T-cell (primary cell): ENCODE measurements at places on chromosomes 2 and 18.
A peak's percentile ranks its signal among the peaks of the same experiment; 100 is the strongest.

GRCh38 chr2:234243871-234244565 is 193.5 kb downstream of the SPP2 start:
- H3K4me3 ChIP-seq, result no peak overlapping the region
- DNase-seq, result no peak
- H3K27ac ChIP-seq, result peak overlapping the region; percentile 57
- no peaks in the 10 kb centered on the region for H3K36me3 ChIP-seq
- H3K27me3 ChIP-seq, result no peaks in the 10 kb centered on the region
- peaks cover 3% of the 10 kb centered on the region for H3K4me1 ChIP-seq

DNA sequence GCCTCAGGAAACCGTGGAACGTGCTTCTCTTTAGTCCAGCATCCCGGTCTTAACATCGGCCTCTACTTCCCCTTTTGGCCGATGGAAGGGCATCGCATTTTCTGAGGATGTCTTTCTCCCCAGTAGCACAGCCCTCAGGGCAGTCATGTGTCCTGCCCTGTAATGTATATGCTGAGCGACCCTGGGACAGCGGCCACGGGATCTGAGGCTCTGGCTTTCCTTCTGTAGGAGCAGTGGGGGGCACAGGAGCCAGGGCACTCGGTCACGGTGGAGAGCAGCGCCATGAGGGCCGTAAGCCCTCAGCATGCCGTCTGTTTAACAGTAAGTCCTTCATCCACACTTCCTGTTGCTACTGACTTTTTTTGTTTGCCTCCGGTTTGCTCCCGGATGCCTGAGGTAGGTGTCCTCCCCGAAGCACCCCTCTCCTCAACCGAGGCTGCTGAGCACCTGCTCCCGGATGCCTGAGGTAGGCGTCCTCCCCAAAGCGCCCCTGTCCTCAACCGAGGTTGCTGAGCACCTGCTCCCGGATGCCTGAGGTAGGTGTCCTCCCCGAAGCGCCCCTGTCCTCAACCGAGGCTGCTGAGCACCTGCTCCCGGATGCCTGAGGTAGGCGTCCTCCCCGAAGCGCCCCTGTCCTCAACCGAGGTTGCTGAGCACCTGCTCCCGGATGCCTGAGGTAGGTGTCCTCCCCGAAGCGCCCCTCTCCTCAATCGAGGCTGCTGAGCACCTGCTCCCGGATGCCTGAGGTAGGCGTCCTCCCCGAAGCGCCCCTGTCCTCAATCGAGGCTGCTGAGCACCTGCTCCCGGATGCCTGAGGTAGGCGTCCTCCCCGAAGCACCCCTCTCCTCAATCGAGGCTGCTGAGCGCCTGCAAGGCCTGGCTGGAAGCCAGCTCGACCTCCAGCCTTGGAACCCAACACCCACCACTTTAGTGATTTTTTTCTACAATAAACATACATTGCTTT is 169.3 kb downstream of the HDAC4 start:
- no peaks in the 10 kb centered on the region for H3K27me3 ChIP-seq
- H3K27ac ChIP-seq, result peak overlapping the region; percentile 70
- no peak for DNase-seq
- H3K36me3 ChIP-seq, result peaks cover 19% of the 10 kb centered on the region
- H3K4me1 ChIP-seq, result peaks cover 73% of the 10 kb centered on the region
- peak overlapping the region; percentile 27 for H3K4me3 ChIP-seq

DNA sequence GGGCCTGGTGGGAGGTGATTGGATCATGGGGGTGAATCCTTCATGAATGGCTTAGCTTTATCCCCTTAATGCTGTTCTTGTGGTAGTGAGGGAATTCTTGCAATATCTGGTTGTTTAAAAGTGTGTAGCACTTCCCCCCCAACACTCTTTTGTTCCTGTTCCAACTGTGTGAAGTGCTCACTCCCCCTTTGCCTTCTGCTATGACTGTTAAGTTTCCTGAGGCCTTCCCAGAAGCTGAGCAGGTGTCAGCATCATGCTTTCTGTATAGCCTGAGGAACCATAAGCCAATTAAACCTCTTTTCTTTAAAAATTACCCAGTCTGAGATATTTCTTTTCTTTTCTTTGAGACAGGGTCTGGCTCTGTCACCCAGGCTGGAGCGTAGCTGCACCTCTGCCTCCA is 139.4 kb downstream of the RNF152 start:
- H3K36me3 ChIP-seq, result no peaks in the 10 kb centered on the region
- no peaks in the 10 kb centered on the region for H3K4me1 ChIP-seq
- H3K4me3 ChIP-seq, result no peak overlapping the region

DNA sequence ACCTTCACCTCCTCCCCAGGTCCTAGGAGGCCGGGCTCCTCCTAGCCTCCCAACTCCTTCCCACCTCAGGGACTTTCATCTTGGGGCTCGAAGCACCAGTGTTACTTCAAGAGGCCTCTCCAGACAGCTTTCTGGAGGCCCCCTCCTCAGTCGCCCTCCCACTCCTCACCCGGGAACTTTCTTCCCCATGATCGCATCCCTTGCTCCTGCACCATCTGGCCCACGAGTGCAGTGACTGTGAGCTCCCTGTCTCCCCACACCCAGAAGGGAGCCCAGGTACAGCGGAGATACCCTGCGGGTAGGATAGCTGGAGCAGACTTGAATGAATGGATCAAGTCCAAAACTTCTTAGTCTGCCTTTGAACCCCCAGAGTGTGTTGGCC is 6.1 kb downstream of the ERFE start:
- peaks cover 6% of the 10 kb centered on the region for H3K4me1 ChIP-seq
- DNase-seq, result no peak
- no peaks in the 10 kb centered on the region for H3K27me3 ChIP-seq
- no peak overlapping the region for H3K4me3 ChIP-seq

DNA sequence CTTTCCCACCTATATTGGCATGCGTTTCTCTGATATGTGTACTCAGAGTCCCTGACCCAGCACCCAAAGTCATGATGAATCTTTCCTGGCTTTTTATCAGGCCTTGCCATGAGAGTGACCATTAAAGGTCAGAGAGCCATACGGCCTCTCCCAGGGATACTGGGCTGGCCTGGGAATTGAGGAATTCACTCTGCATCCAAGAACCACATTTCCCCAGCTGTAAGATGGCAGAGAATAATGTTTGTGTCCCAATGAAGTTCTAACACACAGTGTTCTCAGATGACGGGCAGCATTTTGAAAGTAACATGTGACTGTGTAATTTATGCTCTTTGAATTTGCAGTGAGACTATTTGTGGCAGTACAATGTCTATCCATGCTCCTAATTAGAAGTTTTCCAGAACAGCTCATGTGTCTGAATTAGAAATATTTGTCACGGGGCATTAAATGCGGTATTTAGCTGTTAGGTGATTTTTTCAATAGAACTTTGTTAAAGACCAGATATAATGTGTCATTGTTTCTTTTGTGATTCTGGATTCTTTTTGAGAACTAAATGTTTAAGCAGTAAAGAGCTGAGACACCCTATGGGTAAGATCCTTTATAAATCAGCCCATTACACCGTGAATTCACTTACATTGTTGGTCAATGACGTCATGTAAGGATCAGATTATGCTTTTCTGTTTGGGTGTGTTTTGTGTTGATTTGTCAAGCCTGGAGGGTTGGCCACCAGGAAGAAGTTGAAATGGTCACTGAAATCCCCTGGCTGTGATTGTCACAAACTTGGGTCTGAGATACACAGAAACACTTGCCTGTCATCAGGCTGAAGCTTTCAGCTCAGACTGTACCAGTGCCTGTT is 7.3 kb upstream of the SLC3A1 start:
- H3K27ac ChIP-seq, result no peak overlapping the region
- H3K4me3 ChIP-seq, result no peak overlapping the region
- no peaks in the 10 kb centered on the region for H3K4me1 ChIP-seq
- no peaks in the 10 kb centered on the region for H3K36me3 ChIP-seq
- no peaks in the 10 kb centered on the region for H3K27me3 ChIP-seq

DNA sequence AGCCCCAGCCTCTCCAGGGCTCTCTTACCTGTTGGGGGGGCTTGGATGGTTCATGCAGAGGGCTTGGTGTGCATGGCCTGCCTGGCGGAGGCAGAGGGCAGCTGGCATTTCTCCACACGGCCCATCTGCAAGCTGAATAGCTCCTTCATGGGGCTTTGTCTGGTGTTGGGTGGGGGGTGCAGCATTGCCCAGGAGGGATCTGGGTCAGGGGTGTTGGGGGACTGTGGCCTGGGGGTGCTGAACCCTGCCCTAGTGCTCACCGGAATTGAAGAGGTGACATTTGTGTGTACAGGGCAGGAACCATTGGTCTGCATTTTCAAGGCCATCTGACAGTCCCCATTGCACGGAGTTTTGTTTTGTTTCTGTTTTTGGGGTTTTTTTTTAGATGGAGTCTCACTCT is 58.8 kb upstream of the HAAO start:
- H3K4me1 ChIP-seq, result no peaks in the 10 kb centered on the region
- no peak for DNase-seq
- H3K27ac ChIP-seq, result no peak overlapping the region
- no peak overlapping the region for H3K4me3 ChIP-seq
- H3K27me3 ChIP-seq, result no peaks in the 10 kb centered on the region

DNA sequence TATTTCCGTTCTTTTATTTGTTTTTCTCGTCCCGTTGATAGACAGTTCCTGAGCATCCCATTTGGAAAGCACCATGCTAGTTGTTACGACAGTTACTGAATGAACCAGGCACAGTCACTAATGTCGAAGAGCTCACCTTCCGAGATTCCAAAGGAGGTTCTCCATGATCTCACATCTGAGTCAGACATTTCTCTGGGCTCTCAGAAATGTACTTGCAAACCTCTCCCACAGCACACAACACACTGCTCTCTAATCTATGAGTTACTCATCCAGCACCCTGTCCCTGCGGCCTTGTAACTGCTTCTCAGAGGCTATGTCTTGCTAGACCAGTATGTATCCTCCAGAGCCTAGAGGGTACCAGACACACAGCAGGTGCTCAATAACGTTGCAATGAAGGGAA is 174.7 kb downstream of the DNER start:
- no peak for DNase-seq
- no peak overlapping the region for H3K4me3 ChIP-seq
- H3K27ac ChIP-seq, result no peak overlapping the region

DNA sequence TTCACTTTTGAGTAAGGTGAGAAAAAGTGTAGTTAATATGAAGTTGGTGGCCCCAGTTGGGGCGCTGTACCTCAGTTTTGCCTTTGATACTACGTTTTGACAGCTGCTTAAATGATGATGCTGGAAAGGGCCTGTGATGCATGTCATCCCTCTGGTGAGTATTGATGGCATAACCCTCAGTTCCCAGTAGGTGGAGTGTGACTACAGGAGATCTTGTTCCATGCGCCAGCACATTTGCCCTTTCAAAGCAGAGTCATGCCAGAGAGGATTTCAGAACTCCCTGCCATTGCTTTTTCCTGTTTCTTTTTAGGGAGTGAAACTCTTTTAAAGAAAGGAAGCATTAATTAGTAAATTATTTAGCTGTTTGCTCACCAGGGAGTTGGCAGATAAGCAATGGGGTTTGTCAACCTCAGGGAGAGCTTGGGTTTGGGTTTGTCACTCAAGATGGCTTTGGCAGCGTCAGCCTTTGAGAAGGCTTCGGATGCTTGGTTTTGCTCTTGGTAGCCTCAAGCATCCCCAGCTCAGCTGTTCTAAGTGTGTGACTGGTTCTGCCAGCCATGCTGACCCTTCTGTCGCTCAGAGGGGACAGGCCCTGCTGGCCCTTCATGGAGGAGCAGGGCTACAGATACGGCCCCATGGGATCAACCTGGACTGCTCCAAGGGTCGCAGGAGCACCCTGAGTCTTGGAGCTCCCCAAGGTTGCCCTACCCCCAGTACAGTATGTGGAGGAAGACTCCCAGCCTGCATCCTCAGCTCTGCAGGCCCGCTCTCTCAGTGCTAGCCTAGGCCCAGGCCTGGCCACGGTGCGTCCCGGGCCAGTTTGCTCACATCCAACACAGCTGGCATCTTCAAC is 29.1 kb downstream of the ARMC9 start:
- no peak overlapping the region for H3K27ac ChIP-seq
- no peak overlapping the region for H3K4me3 ChIP-seq
- no peaks in the 10 kb centered on the region for H3K4me1 ChIP-seq
- no peaks in the 10 kb centered on the region for H3K27me3 ChIP-seq
- H3K36me3 ChIP-seq, result no peaks in the 10 kb centered on the region
- DNase-seq, result no peak

DNA sequence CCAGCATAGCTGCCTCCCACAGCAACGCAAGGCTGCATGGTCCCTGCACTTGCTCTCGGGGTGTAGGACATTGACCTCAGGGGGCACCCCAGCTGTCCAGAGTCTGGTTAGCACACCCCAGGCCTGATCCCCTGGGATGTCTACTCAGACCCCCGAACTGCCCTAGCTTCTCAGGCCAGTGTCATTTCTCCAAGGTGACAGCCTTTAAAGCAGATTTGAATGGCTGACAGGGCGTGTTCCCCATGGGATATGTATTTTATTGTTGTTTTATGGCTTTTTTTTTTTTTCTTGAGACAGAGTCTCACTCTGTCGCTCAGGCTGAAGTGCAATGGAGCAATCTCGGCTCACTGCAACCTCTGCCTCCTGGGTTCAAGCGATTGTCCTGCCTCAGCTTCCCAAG is 40.8 kb upstream of the PTMA start:
- H3K4me3 ChIP-seq, result no peak overlapping the region
- peaks cover 32% of the 10 kb centered on the region for H3K4me1 ChIP-seq
- H3K36me3 ChIP-seq, result no peaks in the 10 kb centered on the region
- no peak for DNase-seq

DNA sequence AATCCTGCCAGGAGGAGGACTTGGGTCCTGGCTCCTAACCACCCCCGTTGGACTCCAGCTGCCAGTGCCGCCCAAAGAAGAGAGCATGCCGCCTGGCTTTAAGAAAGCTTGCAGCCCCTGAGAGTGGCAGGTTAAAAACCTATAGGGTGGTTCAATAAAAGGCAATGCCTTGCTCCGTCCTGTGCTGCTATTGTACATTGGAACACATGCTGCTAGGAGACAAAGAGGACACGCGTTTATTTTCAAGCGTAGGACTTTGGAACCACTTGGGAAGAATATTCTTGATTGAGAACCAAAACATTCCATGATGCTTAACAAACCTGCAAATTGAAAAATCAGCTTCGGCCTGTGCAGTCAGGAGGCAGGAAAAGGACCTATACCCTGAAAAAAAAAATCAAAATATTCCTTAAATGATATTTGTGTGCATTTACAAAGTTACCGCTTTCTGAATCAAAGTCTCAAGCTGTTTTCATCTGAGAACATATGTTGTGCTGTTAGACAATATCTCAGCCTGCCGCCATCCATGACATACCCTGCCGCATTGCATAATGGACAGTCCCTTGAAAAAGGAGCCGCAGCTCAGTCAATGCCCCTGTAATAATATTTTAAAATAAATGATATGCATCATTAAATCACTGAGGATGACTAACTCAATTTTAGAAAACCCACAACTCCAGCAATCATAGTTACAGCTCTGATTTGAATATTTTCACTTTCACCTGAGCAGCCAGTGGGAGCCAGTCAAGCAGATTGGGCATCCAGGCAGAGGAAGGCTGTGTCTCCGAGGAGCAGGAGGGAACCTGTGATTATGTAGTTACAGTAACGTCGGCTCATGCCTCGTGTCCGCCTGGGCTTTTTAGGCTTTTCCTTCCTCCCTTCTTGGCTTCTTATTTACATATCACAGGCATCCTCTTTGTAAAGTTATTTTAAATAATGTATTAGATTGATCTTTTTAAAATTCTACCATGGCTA is 805.6 kb upstream of the FANCL start:
- no peaks in the 10 kb centered on the region for H3K4me1 ChIP-seq
- H3K27me3 ChIP-seq, result no peaks in the 10 kb centered on the region
- no peak overlapping the region for H3K27ac ChIP-seq
- no peak overlapping the region for H3K4me3 ChIP-seq

GRCh38 chr2:13201924-13202323 is 485.2 kb downstream of the TRIB2 start:
- no peak overlapping the region for H3K27ac ChIP-seq
- H3K27me3 ChIP-seq, result no peaks in the 10 kb centered on the region
- H3K4me3 ChIP-seq, result no peak overlapping the region
- no peaks in the 10 kb centered on the region for H3K36me3 ChIP-seq
- no peak for DNase-seq

- H3K36me3 ChIP-seq, result no peaks in the 10 kb centered on the region
- H3K4me1 ChIP-seq, result peaks cover 8% of the 10 kb centered on the region
Measured at GRCh38 chr2:221571551-221572218, 419 bp downstream of the EPHA4 start.
